ENCODE measurements at places on chromosomes 2 and 18.
A peak's percentile ranks its signal among the peaks of the same experiment; 100 is the strongest.

DNA sequence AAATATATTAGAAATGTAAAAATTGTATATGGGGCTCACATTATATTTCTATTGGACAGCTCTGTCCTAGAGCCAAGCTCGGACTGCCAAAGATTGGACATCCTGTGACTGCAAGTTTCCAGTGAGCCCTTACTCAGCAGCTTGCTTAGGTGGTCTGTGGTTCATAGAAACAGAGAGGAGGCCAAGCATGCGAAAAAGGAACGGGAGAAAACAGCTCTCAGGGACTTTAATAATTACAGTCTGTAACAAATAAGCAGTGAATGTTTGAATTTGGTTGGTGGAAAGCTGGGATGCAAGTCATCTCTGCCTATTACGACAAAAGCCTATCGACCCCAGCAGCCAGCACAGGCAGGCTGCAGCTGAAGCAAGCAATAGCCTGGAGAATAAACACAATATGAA is 35.6 kb downstream of the WIPF1 start:
- DNase-seq, result no peak

- no peak for DNase-seq
Observed at GRCh38 chr2:180061546-180061945, 54.4 kb upstream of the CWC22 start.

DNA sequence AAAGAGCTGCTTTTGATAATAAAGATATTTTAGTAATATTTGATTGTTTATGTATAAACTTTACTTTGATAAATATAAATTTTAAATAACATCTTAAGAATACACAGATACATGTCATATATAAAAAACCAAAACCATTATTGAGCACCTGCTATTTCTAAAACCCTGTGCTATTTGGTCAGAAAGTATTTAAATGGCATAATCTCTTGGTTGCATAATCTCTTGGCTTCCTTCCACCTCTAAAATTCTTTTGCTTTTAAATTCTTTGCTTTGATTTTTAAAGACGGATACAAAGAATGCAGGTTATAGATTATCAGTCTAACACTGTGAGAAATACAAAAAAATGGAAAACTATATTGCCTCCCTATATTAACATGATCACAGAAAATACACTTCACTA is 36.9 kb downstream of the ACMSD start:
- DNase-seq, result no peak

DNA sequence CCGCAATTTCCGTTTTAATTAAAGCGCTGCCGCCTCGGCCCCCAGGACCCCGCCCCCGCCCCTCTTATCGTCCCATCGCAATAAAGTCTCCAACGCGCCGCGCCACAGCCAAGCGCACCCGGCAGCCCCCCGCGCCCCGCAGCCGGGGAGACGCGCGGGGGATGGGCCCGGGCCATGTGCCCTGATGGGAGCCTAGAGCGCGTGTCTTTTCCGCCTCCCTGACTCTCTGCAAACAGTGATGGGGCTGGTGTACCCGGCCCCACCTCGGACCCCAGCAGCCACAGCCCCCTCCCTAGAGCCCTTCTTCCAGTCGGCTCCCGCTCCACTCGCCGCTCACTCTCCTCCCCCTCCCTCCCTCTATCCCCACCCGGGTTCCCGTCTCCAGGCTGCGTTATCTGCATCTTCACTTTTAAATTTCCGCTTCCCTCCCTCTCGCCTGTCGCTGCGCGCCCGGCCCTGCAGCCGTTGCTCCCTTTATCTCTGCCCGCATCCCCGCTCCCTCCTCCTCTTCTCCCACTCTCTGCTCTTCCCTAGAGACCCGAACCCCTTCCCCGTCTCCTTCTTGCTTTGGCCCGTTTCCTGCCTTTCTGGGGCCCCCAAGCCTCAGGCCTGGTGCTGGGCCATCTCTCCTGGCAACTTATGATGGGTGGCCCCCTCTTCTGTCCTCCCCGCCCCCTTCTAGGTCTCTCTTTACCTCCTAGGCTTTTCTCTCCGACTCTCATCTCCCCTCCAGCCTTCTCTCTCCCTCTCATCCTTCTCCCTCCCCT is 524 bp upstream of the FEV start:
- no peak for DNase-seq

DNA sequence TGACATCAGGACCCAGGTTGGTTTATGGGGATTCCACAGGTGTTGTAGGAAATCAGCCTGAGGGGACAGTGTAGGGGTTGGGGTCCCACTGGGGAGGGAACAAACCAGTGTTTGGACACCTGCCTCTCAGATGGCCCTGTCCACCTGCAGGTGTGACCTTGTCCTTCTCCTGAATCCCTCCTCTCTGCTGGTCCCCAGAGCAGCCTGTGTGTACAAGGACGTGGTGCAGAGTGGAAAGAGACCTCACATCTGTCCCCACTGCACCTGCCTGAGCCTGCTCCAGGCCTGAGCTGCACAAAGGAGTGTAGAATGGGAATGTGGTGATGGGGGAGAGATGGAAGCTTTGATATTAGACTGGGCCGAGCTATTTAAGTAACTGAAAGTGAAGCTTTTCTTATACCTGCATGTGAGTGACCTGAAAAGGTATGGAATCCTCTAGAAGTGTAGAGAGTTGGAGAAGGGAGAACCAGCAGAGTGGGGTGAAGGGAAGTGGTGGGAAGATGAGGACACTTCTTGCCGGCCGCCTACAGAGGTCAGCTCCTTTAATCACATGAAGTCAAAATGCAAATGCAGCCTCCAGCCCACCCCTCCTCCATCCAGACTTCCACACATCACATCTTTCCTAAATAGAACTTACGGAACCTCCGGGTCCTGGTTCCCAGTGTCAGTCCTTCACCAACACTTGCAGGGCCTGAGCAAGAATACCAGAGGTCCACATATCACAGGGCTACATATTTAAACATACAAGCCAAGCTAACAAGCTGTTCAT is 89.3 kb upstream of the SMAD2 start:
- DNase-seq, result no peak

DNA sequence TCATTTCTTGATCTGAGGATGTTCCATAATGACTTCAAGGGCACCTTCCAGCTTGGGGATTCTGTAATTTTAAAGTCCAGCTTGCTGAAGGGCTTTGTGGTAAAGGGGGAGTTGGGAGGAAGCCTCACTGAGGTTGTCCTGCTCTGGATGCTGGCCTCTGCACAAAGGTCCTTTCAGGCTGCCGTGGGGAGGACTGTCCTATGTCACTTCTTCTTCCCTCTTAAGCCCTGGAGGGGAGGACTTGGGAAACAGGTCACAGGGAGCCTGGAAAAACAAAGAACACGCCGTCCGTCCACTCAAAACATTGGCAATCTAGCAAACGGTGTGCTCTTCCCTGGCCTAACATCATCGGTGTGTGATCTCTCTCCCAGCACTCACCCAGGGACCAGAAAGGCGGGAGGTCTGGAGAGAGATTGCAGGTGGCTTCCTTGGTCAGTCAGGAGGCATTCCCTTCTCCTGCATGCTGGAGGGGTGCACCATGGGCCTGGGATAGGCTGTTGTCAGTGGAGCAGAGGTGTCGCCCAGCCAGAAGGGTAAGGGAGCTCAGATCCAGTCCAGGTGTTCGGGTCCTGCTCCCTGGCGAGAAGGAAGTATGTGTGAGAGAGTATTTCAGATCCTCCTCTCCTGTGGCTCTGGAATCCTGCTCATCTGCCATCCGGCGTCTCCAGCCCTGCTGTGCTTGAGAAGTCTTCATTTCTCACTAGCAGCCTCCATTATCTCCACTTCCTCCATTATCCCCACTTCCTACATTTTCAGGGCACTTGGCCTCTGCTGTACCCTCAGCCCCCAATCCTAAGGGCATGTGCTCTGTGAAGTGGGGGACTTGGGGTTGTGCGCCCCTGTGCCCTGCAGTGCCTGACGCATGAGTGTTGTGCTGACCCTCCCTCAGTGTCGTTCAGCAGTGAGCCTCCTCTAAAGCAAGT is 20.1 kb downstream of the ASAP2 start:
- DNase-seq, result no peak

- no peak for DNase-seq
Observed at GRCh38 chr2:193963472-193964119, 1693.4 kb upstream of the SLC39A10 start.

DNA sequence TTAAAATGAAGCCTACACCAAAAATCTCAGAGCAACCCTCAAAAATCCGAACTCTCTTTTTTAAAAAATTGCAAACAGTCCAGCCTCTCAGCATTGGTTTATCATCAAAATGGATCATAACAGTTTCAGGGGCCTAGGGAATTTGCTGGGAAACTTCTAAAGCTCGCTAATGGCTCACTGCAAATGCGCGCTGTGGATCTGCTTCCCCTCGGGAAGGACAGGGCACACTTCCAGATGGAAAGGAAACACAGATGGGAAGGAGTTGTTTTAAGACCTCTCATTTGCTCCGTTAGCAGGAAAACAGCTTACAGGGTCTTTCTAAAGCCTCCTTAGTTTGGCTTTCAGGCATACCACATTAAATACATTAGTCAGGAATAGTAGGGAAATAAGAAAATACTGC is 27.2 kb downstream of the FECH start:
- DNase-seq, result no peak

DNA sequence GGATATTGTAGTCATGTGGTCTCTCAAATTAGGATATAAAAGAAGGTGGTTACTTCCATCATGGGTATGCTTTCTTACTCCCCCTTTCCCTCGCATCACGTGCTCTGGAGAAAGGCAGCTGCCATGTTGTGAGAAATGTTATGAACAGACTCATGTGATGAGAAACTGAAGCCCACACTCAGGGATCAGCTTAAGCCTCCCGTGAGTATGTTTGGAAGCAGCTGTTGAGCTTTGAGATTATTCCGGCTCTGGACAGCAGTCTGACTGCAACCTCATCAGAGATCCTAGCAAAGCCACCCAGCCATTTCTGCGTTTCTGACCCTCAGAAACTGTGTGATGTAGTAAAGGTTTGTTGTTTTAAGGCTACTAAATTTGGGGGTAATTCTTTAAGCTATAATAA is 700.1 kb downstream of the ADCYAP1 start:
- no peak for DNase-seq

- no peak for DNase-seq
Observed at GRCh38 chr18:64275593-64276300, 126.9 kb upstream of the LINC00305 start.

DNA sequence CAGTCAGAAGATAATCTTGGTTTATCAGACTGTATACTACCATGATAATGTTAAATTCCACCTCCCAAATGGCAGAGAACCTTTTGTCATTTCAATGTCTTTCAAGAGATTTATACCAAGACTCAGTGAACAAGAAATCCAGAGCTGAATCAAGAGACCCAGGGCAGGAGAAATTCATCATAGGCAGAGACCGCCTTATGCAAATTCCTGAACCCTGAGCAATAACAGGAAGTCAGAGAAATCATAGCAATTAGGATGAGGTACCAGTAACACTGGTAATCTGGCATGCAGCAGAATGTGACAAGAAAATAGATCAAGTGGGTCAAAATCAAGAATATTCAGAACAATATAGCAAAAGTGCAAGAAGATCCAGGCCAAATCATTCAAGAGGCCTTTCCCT is 412.4 kb upstream of the LRATD1 start:
- no peak for DNase-seq

GRCh38 chr2:149601141-149601796 is 13.7 kb upstream of the MMADHC start:
- DNase-seq, result no peak

DNA sequence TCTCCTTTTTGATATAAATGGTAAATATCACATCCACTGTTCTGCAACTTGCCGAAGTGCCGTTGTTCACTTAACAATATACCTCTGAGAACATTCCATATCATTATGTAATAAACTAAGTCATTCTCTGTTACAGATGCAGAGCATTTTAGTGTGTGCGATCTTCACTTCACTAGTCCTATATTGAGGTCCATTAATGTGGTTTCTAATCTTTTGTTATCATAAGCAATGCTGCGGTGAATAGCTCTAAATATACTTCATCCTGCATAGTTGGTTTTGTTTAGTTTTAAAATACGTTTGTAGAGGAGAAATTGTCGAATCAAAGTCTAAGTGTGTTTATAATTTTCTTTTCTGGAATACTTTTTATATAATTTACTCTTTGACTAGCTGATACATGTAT is 280.3 kb upstream of the TRIB2 start:
- no peak for DNase-seq

DNA sequence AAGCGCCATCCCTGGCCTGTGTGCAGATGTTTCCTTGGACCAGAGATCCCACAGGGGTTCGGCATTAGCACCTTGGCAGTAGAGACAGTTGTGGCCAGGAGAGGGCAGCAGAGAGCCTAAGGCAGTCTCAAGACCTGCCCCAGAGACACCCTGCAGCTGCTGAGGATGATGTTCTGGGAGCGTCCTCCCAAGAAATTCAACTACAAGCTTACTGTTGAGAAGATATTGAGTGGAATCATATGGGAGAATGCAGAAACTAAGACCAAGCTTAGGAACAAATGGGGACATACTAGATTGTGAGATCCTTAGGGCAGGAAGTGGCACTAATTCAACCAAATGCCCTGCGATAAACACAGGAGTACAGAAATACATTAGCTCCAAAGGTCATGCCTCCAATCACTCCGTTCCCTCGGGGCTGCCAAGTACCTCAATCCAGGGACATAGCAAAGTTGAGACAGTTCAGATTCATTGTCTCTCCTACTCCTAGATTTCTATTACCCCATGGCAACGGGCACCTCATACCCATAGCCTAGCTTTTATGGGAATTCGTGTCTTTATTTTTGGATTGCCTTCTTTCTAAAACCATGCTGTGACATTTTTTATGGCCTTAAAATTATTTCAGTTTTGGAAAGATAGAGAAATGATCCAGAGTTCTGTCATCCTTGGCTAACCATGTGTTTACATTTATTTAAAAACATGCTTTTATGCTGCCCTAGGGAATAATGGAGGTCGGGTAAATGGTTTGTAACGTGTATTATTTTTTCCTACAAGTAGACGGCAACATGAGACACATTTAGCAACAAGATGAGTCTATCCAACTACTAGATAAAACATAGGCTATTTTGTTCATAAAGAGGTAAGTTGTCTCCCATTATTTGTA is 2.2 kb upstream of the ERMN start:
- peak; percentile 89 for DNase-seq

DNA sequence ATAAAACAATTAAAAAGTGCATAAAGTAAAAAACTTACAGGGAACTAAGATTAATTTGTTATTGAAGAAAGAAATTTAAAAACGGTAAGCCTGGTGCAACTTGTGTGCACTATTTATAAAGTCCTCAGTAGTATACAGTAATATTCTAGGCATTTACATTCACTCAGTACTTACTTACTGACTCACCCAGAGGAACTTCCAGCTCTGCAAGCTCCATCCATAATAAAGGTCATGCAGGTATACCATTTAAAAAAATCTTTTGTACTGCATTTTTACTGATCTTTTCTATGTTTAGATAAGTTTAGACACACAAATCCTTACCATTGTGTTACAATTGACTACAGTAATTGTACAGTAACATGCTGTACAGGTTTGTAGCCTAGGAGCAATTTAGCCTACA is 51.5 kb upstream of the NXPH2 start:
- DNase-seq, result no peak

DNA sequence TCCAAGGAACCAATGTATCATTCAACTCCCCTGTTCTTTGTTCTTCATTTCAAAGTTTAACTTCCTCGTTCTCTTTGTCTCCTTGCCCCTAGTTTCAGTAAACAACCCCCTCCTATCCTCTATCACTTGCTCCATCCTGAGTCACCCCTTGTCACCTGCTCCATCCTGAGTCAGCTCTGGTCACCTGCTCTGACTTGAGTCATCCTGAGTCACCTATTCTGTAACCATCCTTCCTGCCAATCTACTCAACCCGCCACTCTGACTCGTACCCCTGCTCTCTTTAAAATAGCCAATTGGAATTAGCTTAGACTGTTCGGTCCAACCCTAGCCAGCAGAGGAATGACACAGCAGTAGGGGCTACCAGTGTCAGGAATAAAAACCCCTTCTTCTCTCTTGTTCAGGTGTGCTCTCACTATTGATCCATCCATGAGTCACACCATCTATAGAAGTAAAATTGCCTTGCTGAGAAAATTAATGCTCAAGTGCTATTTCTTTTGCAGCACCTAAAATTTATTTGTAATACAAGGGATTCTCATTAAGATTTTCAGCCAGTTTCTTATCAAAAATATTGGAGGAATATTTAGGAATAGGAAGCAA is 326.8 kb downstream of the AKAIN1 start:
- DNase-seq, result no peak
